ENCODE measurements at places on chromosomes 1 and 21.

GRCh38 chr1:72936151-72936740 lies 653.9 kb upstream of the NEGR1 start:
- no peaks in the 10 kb centered on the region for H3K4me1 ChIP-seq
- DNase-seq: no peak
- no peaks in the 10 kb centered on the region for H3K27me3 ChIP-seq
- no peak overlapping the region for H3K4me3 ChIP-seq
- no peaks in the 10 kb centered on the region for H3K36me3 ChIP-seq
- no peak overlapping the region for H3K27ac ChIP-seq

GRCh38 chr1:35049116-35049515 lies 17.4 kb upstream of the ZMYM6 start:
- no peaks in the 10 kb centered on the region for H3K4me1 ChIP-seq
- no peak overlapping the region for H3K4me3 ChIP-seq
- H3K27me3 ChIP-seq: peaks cover 6% of the 10 kb centered on the region
- DNase-seq: no peak

DNA sequence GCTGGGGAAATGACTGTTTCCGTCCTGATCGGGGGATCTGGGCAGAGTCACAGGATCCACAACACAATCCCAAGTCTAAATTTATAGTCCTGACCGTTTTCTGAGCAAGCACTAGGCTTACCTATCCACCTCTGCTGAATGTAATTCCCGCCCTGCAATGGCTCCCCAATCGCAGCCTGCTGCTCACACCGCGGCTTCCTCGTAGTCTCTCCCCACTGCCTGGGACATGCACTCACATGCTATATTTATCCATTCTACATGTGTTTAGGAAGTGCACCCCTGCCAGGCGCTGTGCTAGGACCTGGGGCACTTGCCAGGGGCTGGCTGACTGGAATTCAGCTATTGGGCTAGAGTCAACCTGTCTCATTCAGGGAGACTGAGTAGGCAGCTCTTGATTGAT lies 246.6 kb upstream of the CSF3R start:
- peaks cover 15% of the 10 kb centered on the region for H3K27me3 ChIP-seq
- H3K4me1 ChIP-seq: no peaks in the 10 kb centered on the region
- H3K36me3 ChIP-seq: no peaks in the 10 kb centered on the region
- DNase-seq: no peak
- no peak overlapping the region for H3K27ac ChIP-seq

DNA sequence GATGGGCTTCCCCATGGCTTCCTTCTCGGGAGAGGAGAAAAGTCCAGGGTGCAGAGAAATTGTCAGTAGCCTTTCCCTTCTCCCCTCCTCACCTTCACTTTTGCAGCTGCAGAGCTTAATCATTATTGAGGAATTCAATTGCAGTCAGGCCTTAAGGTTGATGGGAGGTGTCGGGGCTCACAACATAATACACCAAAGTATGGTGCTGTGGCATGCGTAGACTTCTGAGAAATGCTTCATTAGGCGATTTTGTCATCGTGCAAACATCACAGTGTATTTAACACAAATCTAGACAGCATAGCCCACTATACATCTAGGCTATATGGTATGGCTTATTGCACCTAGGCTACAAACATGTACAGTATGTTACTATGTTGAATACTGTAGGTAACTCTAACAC lies 100.2 kb upstream of the PPM1J start:
- H3K36me3 ChIP-seq: no peaks in the 10 kb centered on the region
- H3K27ac ChIP-seq: no peak overlapping the region
- H3K27me3 ChIP-seq: no peaks in the 10 kb centered on the region
- H3K4me1 ChIP-seq: peaks cover 6% of the 10 kb centered on the region

- no peak for DNase-seq
- H3K36me3 ChIP-seq: no peaks in the 10 kb centered on the region
- no peak overlapping the region for H3K4me3 ChIP-seq
- H3K27me3 ChIP-seq: no peaks in the 10 kb centered on the region
- H3K27ac ChIP-seq: no peak overlapping the region
Observed at GRCh38 chr1:8844501-8845006, 27.1 kb upstream of the RERE start.

GRCh38 chr1:174799136-174799479 lies 200.6 kb upstream of the CACYBP start:
- peaks cover 4% of the 10 kb centered on the region for H3K4me1 ChIP-seq
- no peak for DNase-seq
- no peaks in the 10 kb centered on the region for H3K27me3 ChIP-seq
- H3K27ac ChIP-seq: peak overlapping the region; percentile 38

GRCh38 chr1:57623791-57624538 lies 200.1 kb upstream of the DAB1 start:
- H3K27me3 ChIP-seq: no peaks in the 10 kb centered on the region
- H3K4me3 ChIP-seq: no peak overlapping the region
- no peak overlapping the region for H3K27ac ChIP-seq

DNA sequence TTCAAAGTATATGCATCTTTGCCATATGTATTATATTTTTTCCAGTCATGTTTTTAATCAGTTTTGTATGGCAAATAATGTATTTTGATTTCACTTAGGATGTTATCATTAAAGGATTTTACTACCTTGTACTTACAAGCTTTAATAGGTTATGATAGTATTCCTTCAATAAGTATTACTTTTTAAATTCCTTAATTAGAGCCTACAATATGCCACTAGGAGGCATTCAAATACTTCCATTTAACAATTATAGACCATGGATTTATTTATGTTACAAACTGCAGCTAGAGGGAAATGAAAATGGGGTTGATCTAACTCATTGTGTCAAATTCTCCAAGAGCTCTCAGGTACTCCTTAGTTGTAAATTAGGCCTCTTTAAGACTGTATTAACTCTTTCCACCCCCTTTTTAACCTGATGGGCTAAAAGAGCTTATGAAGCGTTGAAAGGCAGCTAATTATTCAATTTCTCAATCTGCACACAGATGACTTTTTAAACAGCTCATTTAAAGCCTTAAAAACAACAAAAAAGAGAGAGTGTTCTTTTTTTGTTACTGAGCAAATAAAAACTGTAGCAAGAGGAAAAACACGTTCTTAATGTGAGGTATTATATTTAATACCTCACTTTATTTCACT lies 156.2 kb downstream of the DENND1B start:
- DNase-seq: no peak
- no peaks in the 10 kb centered on the region for H3K36me3 ChIP-seq
- no peak overlapping the region for H3K27ac ChIP-seq
- no peak overlapping the region for H3K4me3 ChIP-seq

- H3K4me1 ChIP-seq: no peaks in the 10 kb centered on the region
- no peak for DNase-seq
- no peaks in the 10 kb centered on the region for H3K27me3 ChIP-seq
- H3K36me3 ChIP-seq: no peaks in the 10 kb centered on the region
- no peak overlapping the region for H3K27ac ChIP-seq
Observed at GRCh38 chr1:229287267-229287666, 16.4 kb downstream of the RAB4A start.

- H3K4me1 ChIP-seq: peaks cover 3% of the 10 kb centered on the region
- H3K27ac ChIP-seq: no peak overlapping the region
- H3K36me3 ChIP-seq: no peaks in the 10 kb centered on the region
Observed at GRCh38 chr1:41726899-41727748, 191.6 kb downstream of the HIVEP3 start.

GRCh38 chr1:155942578-155943141 lies 1.2 kb downstream of the RXFP4 start:
- H3K36me3 ChIP-seq: no peaks in the 10 kb centered on the region
- no peak for DNase-seq
- no peaks in the 10 kb centered on the region for H3K27me3 ChIP-seq
- no peak overlapping the region for H3K4me3 ChIP-seq

DNA sequence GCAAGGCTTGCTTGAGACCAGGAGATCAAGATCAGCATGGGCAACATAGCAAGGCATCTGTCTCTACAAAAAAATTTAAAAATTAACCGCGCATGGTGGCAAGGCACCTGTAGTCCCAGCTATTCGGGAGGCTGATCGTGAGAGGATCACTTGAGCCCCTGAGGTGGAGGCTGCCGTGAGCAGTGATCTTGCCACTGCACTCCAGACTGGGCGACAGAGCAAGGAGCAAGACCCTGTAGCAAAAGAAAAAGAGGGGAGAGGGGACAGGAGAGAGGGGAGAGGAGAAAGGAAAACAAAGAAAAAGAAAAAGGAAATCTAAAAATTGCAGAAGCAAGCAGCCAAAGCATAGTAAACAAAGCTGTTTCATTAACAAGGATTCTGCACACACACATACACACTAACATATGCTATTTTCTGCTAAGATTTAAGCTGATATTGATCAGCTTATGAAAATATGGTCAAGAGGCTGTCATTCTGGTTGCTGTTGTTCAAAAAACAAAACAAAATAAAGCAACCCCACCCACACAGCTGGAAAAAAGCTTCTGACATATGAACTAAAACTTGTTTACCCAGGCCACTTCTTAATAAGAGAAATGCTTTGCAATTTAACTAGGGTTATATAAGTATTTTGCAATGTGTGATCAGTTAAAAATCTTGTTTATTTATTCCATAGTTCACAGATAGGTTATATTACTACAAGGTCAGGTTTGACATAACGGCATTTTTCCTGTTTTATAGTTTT lies 1.8 kb downstream of the ARNT start:
- peaks cover 11% of the 10 kb centered on the region for H3K4me1 ChIP-seq
- H3K4me3 ChIP-seq: peak overlapping the region; percentile 66
- no peak for DNase-seq
- peak overlapping the region; percentile 91 for H3K27ac ChIP-seq
- H3K27me3 ChIP-seq: no peaks in the 10 kb centered on the region
- H3K36me3 ChIP-seq: no peaks in the 10 kb centered on the region

DNA sequence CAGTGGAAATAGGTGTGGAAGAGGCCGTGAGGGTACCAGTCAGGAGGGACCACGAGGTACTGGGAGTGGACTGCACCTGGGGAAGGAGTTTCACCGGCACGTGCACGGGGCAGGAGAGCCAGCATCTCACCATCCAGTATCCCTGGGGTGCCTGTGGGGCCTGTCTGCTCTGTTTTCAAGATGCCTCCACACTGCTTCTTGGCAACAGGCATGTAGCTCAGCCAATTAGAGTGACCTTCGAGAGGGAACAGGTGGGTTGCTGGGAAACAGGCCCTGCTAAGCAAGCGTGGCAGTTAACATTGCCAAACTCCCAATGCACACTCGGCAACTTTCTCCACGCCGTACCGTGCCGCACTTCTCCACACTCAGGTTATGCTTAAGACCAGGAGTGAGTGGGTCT lies 17.7 kb downstream of the KCNC4 start:
- no peaks in the 10 kb centered on the region for H3K27me3 ChIP-seq
- no peaks in the 10 kb centered on the region for H3K36me3 ChIP-seq
- no peak overlapping the region for H3K4me3 ChIP-seq
- no peak for DNase-seq
- H3K27ac ChIP-seq: no peak overlapping the region
- H3K4me1 ChIP-seq: no peaks in the 10 kb centered on the region

GRCh38 chr1:35544976-35545375 lies 12.2 kb downstream of the KIAA0319L start:
- peak; percentile 84 for DNase-seq
- H3K27me3 ChIP-seq: no peaks in the 10 kb centered on the region
- no peak overlapping the region for H3K27ac ChIP-seq
- H3K4me3 ChIP-seq: no peak overlapping the region
- H3K4me1 ChIP-seq: peaks cover 3% of the 10 kb centered on the region
- no peaks in the 10 kb centered on the region for H3K36me3 ChIP-seq

DNA sequence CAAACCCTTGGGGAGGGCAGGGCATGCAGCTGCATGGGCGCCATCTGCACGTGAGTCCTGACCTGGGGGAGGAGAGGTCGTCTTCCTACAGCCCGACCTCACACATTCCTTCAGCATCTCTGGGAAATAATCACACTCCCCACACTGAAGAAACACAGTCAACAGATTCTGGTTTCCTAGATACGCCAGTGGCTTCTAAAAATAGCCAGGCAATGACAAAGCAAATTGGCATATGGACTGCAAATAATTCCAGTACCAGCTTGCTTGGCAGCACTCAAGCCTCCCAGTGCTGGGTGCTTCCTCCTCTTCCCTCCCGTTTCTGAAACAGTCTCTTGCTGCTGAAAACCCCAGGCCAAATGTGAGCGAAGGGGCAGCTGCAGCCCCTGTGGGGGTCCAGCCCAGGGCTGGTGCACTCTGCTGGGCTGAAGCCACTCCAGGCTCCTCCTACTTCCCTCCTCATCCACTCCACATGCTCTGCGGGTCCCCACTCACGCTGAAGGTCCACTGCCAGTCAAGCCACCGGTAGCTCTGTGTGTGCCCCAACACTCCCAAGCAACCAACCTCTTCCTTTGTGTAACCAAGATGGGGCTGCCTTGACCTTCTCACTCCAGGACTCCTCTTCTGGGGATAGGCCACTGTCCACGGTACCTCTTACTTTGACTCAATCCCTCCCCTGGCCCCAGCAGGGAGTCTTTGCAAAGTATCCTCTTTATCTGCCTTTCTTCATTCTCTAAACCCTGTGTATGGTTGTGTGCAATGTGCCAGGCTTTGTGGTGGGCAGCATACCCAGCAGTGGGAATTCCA lies 69.0 kb downstream of the KCND3 start:
- H3K4me1 ChIP-seq: no peaks in the 10 kb centered on the region
- no peak overlapping the region for H3K27ac ChIP-seq
- no peaks in the 10 kb centered on the region for H3K27me3 ChIP-seq

DNA sequence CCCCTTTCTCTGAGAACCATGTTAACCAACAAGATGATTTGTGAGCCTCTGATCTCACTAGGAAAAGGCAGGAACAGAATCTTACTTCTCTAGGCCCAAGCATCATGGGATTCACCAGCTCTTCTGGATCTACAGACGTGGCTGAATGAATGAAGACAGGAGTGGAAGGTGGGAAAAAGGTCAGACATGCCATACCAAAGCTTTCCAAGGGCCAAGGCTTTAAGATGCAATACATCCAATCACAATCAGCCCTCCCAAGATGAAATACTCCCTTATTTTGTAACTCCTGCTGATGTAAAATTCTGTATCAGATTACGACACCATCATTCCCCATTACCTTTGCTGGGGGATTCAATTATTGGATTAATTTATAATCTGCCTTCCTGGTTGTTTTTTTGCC lies 80.9 kb downstream of the SSBP3 start:
- no peaks in the 10 kb centered on the region for H3K36me3 ChIP-seq
- H3K27me3 ChIP-seq: no peaks in the 10 kb centered on the region
- peaks cover 51% of the 10 kb centered on the region for H3K4me1 ChIP-seq
- DNase-seq: no peak
- H3K27ac ChIP-seq: peak overlapping the region; percentile 84
